ENCODE measurements at places on chromosomes 4 and X. TPM values are rescaled to one million over a fixed set of nuclear protein-coding genes. Genes with fewer than 3 reads are reported as not detected.

- DNase-seq: no peak
Measured at GRCh38 chr4:126572264-126572663, 1060.5 kb upstream of the INTU start.

DNA sequence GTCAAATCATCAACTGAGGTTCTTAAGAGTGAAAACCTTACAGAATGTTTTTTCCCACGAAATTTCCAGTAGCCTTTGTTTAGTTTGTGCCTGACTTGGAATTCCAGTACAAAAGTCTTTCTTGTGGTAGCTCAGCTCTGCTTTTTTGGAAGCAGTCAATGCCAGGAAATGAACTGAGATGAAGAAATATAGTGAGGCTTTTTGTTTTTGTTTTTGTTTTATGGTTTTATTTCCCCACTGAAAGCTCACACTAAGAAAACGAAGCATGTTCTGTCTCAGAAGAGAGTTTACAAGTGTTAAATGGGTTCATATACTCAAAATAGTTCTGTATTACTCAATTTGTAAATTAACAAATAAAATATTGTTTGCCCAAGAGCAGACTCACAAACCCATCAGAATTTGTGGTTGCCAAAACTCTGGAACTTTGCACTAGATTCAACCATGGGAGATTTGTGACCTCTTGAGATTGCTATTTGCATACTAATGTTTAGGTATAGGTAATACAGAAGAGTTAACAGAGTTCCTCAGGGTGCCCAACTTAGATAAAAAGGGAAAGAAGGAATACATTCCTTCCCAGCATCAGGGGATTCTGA, 1060.8 kb downstream of the FAT4 start:
- DNase-seq: peak; percentile 53

HMGN5 gene
- total RNA-seq: 6.6 TPM

ADAMTS3 gene
- total RNA-seq: 0.25 TPM

GRCh38 chrX:155819966-155820491, 61.1 kb upstream of the VAMP7 start:
- peak; percentile 91 for DNase-seq

- peak; percentile 22 for DNase-seq
Measured at GRCh38 chrX:107542500-107542899, 85.8 kb upstream of the PRPS1 start.

DNA sequence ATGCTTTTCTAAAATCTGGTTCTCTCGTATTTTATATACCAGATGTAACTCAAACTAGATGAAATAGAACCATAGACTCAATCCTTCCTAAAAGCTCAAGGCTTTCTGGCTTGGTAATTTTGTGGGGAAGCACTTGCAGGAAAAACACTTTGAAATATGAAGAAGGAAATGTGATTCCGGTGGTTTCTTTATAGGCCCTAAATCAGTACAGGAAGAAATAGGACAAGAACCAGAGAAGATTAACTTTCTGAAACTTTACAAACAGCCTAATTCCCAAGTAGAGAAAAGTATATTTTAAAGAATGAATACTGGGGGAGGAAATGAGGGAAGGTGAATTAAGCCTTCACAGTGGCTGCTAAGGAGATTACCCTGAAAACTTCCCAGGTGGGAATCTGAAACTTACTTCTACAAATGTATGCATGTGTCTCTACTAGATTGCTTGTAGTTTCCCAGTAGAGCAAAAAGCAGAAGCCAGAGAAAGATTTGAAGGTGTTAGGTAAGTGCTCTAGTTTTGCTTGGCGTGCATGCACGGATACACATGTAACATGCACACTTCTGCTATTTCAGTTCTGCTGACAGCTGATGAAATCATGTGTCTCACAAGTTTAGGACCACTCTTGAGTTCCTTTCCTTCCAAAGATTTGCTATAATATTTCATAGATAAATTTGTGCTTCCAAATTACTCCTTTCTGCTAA, 92.1 kb downstream of the AFF1 start:
- no peak for DNase-seq

DNA sequence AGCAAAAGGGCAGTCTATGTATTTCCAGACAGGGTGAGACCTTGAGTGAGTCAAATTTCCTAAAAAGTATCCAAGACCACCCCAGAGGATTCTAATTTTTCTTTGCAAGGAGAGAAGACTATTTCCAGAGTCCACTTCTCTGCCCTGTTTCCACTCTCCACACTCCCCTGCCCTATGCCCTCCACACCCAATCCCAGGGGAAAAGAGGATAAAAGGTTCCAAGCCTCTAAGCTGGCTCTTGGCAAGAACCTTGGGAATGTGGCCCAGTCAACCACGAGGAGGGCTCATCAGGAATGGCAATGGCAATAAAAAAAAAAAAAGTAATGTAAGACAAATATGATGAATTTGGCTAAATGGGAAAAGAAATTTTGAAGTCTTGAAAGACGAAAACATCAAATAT, 65.9 kb downstream of the SRPX start:
- DNase-seq: no peak

IL13RA2 gene
- 0.54 TPM for total RNA-seq

- DNase-seq: peak; percentile 30
Measured at GRCh38 chr4:1720163-1720983, 750 bp downstream of the TMEM129 start.

LDOC1 gene
- 26.9 TPM for total RNA-seq

PPARGC1A gene
- 0.12 TPM for total RNA-seq

PCYT1B gene
- not detected for total RNA-seq

HAND2 gene
- not detected for total RNA-seq

AFM gene
- not detected for total RNA-seq

- peak; percentile 33 for DNase-seq
Measured at GRCh38 chrX:94662689-94663088, 988.7 kb downstream of the FAM133A start.

DNA sequence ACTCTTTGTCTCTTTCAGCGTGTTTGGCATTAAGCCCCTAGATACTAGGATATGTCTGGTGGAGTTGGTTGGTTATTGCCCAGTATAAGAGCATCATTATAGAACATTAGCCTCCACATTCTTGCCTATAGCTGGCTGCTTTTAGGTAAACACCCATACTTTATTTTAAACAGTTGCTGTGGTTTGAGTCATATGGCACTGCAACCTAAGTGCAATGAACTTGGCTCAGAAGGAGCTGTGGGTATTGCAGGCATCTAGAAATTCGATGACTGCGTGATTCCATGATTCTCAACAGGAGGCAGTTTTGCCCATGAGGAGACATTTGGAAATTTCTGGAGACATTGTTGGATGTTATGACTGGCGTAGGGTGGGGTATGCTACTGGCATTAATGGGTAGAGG, 49.5 kb downstream of the DCLK2 start:
- peak; percentile 43 for DNase-seq

- no peak for DNase-seq
Measured at GRCh38 chr4:147760176-147760575, 28.3 kb downstream of the ARHGAP10 start.

GRCh38 chr4:2811830-2812611, 19.1 kb downstream of the SH3BP2 start:
- DNase-seq: no peak

DNA sequence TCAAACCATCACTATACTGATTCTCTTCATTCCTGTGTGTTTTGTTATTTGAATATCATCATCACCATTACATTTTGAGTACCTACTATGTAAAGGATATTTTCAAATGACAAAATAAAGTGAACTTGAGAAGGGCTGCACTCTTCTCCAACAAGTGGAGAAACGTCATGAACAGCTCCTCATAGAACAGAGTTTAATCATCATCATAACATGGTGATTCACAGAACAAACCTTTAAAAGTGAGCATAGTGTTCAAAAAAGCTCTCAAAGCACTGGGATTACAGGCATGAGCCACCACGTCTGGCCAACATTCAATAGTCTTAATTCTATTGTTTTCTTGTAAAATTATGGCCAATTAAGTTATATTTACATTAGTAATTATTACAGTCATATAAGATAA, 993.9 kb downstream of the PDHA2 start:
- peak; percentile 14 for DNase-seq
